Natural killer cell (primary cell): ENCODE measurements at places on chromosomes 5 and 9. TPM values are rescaled to one million over a fixed set of nuclear protein-coding genes. Genes with fewer than 3 reads are reported as not detected.

DNA sequence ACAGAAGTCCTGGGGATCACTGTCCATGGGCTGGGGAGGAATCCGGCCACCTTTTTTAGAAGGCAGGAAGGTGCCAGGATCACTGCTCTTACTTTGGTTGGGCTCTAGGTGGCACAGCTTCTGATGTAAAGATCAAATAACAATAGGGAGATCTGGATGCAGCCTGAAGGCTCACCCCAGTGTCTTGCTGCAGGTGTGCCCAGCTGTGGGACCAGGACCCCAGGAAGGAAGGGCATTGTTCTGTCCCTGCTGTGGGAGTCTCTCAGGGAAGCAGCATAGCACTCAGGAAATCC, 69.6 kb downstream of the DAB2IP start:
- no peak for DNase-seq

- DNase-seq = no peak
Observed at GRCh38 chr9:72041775-72042194, 18.6 kb downstream of the C9orf57 start.

DNA sequence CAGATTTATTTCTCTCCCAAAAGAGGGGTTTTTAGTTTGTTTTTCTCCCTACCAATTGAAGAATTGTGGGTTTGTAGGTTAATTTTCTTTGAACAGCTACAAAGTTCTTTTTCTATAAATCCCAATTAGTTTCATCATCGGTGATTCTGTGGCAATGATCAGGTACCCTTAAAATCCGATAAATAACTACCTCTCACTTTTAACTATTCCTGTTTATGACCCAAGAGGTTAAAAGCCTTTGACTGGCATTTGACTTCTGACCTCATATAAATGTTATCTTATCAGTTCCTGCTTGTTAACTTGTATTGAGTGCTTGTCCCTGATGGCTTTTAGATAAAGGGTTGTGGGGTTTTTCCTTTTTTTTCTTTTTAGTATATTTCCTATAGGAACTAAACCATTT, 124.4 kb upstream of the TMEM161B start:
- DNase-seq = no peak

GRCh38 chr9:98324801-98325200, 69.4 kb upstream of the TBC1D2 start:
- DNase-seq = no peak

LRRC19 gene
- total RNA-seq = not detected

GRCh38 chr5:52804981-52805380, 17.3 kb downstream of the ITGA1 start:
- DNase-seq = no peak

DNA sequence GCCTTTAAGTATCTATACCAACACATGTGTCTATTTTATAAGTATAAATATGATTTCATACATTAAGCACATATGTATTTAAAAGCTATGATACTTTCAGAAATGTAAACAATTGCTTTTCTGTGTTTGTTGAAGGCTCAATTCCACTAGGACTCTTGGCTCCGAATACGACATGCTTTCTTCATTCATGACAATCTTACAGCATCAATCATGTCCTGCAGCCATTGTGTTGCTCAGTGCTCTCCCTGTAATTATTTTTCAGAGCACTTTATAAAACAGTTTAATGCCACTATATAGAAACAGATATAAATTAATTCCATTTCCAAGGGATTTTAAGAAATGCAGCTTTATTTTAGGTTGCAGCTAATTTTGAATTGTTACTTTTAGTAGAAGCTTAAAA, 167.3 kb downstream of the TAF11L14 start:
- no peak for DNase-seq

DNA sequence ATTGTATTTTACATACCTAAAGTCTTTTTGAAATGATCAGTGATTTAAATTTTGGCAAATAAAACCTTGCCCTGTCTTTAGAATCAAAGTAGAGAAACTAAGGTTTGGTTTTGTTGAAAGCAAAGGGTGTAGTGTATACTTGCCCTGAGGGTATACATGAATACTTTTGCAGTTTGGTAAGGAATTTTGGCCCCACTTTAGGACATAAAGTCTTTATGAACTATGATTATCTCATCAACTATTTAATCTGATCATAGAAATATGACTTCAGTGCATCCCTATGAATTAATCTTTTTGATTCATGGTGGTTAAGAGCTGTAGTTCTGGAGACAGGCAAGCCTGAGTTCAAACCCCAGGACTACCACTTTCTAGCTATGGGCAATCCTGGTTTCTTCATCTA, 17.7 kb downstream of the RAD1 start:
- DNase-seq = no peak

GRCh38 chr5:170286386-170286925, 11.1 kb downstream of the LCP2 start:
- no peak for DNase-seq

RNF183 gene
- total RNA-seq = not detected

GRCh38 chr9:123957731-123958130, 27.8 kb upstream of the DENND1A start:
- no peak for DNase-seq

DNA sequence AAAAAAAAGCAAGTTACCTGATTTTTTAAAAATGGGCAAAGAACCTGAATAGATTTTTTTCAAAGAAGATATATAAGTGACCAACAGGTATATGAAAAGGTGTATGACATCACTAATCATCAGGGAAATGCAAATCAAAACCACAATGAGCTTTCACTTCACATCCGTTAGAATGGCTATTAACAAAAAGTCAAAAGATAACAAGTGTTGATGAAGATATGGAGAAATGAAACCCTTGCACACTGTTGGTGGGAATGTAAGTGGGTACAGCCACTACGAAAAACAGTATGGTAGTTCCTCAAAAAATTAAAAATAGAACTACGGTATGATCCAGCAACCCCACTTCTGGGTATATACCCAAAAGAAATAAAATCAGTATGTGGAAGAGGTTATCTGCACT, 134.8 kb downstream of the UGCG start:
- no peak for DNase-seq

TMEM252 gene
- total RNA-seq = not detected

LYSMD3 gene
- total RNA-seq = 15.2 TPM

TERT gene
- total RNA-seq = not detected

- no peak for DNase-seq
Observed at GRCh38 chr5:62341783-62342475, 35.9 kb downstream of the KIF2A start.

AK8 gene
- total RNA-seq = 0.14 TPM

DNA sequence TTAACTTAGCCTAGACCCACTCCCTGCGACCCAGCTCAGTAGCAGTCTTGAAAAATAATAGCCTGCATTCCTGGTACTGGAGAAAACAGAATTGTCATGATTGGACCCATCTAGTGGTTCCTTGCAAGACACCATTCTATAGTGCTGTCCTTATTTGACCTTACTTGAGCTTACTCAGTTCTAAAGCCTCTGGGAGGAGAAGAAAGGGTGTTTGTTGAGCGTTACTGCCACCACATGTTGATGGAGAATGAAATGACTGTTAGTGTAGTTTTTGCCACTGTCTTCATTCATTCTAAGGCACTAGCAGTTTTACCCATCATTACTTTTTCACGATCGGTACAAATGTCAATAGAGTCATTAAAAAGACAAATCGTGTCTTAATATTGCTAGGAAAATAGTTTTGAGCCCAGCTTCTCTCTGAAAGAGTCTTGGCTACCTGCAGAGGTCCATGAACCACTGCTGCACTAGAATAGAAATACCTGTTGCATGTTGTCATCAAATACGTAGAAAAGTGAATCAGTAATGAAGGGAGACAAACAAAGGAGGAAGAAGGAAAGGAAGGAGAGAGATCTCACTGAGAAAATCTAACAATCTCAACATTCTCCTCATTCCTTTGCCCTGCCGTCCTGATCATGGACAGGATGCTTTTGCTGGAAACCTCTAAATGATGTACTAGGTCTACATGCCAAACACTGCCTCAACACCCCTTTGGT, 96.0 kb downstream of the LIX1 start:
- peak; percentile 10 for DNase-seq

OBP2B gene
- not detected for total RNA-seq

ARHGEF39 gene
- 3.2 TPM for total RNA-seq

DNA sequence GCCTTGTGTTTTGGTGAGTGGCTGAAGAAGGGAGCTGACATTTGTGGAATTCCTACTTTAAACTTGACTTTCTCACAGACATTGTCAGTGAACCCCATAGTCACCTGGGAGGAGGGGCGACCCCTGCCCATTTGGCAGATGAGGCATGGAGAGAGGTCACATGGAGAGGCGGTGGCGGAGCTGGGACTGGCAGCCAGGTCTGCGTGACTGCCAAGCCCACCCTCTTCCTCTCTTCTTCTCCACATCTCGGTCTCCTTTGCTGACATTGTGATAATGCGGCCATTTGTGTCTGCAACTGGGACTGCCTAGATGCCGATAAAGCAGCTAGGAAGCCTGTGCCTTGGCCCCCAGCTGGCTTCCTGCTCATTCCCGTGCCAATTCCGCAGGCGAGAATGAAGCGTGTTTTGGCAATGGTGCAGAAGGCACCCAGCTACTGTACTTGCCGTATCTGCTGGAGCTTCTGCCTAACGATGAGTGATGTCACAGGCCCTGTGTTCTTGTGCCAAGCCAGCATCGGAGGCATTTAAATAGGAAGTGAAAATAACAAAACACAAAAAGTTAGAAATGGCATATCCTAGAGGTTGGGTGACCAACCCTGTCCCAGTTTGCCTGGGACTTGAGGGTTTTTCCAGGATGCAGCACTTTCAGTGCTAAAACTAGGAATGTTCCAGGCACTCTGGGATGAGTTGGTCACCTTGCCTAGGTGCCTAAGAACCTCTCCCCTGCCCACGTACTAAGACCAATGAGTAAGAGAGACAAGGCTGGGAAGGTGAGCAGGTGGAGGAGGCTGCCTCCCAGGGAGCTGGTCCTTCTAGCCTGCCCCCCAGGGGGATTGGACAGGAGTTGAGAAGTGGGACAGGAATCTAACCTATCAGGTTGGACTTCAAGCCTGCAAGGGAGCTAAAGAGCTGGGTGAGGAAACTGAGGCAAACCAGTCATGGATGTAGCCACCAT, 23.6 kb downstream of the OLFML2A start:
- DNase-seq = no peak

- no peak for DNase-seq
Observed at GRCh38 chr9:136357202-136357725, 6.3 kb downstream of the DNLZ start.
